ENCODE measurements at places on chromosomes 16 and 17.

- DNase-seq = peak; percentile 69
These were observed 11.1 kb downstream of the CMTM2 start for GRCh38 chr16:66590322-66590721.

GRCh38 chr17:80883831-80884735 is 107.6 kb upstream of the CHMP6 start:
- no peak for DNase-seq

GRCh38 chr17:57408071-57408811 is 151.9 kb downstream of the MSI2 start:
- DNase-seq = peak; percentile 15

- DNase-seq = peak; percentile 49
These were observed 21.6 kb upstream of the SMPD3 start for GRCh38 chr16:68469796-68470460.

DNA sequence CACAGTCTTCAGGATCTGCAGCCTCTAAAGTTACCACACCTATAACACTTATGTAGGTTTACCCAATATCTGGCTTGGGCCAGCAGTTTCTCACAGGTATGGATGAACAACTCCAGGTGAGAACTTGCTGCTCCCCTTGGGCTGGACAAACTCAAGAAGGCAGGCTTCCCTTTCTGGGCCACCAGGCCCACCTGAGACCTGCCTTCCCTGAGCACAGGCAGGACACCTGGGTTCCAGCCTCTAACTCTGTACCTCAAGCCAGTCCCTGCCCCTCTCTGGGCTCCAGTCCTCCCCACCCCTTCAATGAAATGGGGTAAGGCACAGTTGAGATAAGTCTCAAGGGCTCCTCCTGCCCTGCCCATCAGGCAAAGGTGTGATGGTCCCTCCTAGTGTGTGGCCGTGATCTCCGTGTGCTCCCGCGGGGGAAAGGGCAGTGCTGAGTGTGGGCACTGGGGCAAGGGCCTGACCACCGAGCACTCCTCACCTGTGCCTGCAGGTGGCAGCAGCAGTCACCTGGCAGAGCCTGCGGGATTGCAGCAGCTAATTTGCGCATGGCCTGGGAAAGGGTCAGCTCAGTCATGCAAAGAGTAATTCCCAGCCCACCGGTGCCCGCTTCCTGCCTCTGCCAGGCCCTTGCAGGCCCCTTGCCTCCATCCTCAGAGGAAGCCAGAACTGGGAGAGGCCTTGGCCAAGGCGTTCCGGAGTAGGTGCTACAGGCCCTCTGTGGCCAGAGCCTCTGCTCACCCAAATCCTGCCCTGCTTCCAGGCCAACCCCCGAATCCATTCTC is 28.2 kb upstream of the ADGRG1 start:
- DNase-seq = no peak

GRCh38 chr17:67532326-67532871 is 155.3 kb downstream of the PITPNC1 start:
- DNase-seq = no peak

GRCh38 chr17:69773081-69773480 is 301.9 kb upstream of the KCNJ16 start:
- no peak for DNase-seq

GRCh38 chr17:19935169-19935568 is 42.5 kb downstream of the AKAP10 start:
- DNase-seq = no peak

GRCh38 chr17:63497708-63498483 is 21.0 kb downstream of the ACE start:
- DNase-seq = no peak
